CD8-positive, alpha-beta memory T cell (primary cell): ENCODE measurements at places on chromosomes 2 and 18. TPM values are rescaled to one million over a fixed set of nuclear protein-coding genes. Genes with fewer than 3 reads are reported as not detected.

GRCh38 chr2:64063924-64064331 lies 44.7 kb upstream of the VPS54 start:
- no peak for DNase-seq

DNA sequence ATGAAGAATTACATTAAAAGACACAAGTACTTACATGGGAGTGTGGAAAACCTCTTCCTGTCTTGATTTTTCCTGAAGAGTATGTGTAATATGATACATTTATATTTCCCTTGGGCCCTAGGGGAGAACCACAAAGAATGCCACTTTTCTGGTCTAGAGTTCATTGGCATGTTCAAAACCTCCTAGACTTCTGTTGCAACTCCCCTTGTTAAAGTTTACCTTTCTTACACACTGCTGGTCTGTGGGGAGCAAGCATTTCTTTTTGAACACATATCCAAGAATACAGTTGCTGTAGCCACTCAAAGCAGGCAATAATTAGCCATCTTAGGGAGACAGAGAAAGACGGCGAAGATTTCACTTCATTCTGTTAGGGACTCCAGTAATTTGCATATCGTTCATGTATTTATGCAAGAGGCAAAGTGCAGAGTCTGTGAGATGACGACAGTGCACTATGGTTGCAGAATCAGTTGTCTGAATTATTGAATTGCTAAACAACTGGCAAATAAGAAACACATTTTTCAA lies 103.5 kb downstream of the NOL4 start:
- no peak for DNase-seq

The STARD7 gene
- 147 TPM for polyA plus RNA-seq

- DNase-seq: no peak
These were observed 53.3 kb downstream of the TRAPPC12 start for GRCh38 chr2:3432693-3433338.

DNA sequence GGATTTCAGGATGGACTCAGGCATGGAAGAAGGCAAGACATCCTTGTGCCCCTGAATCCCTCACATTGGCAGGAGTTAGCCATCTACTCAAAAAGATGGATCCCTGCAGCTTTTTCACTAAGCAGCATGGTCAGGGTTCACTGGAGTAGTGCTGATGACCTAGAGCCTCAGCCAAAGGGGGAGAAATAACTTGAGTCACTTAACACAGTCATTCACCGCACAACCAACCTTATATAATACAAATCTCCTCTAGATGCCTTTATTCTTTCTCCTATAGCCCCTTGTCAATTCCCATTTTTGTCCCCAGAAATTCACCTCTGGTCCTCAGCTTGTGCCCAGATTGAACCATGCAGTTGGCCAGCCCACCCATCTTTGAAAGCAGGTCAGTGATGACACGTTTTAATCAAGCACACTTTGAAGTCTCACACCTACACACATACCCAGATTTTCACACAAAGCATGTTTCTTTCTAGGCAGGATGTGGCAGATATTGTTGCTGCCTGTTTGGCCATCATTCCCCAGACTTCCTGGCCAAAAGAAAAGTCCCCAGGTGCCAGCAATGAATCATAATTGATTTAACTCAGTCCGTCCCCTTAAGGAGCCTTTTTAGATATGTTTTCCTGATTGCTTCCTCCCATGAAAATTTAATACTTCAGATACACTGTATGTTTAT lies 84.2 kb downstream of the LBH start:
- peak; percentile 51 for DNase-seq

GRCh38 chr18:42758852-42759251 lies 356.6 kb downstream of the RIT2 start:
- DNase-seq: no peak

DNA sequence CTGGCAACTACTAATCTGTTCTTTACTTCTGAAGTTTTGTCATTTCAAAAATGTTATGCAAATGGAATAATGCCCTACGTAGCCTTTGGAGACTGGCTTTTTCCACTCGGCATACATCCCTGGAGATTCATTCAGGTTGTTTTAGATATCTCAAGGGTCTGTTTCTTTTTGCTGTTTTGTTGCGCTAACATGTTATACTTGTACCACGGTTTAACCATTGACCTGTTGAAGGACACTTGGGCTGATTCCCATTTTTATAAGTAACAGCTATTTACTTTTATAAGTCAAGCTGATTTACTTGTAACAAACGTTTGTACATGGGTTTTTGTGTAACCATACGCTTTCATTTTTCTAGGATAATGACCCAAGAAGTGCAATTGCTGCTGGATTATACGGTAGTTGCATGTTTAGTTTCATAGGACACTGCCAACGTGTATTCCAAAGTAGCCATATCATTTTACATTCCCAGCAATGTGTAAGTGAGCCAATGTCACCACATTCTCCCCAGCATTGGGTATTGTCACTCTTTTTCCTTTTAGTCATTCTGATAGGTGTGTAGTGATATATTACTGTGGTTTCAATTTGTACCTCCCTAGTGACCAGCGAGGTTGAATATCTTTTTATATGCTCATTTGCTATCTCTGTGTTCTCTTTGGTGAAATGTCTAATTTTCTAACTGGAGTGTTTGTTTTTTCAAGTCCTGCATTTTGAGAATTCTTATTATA lies 36.5 kb upstream of the STAT4 start:
- no peak for DNase-seq

The GPBAR1 gene
- polyA plus RNA-seq: not detected

DNA sequence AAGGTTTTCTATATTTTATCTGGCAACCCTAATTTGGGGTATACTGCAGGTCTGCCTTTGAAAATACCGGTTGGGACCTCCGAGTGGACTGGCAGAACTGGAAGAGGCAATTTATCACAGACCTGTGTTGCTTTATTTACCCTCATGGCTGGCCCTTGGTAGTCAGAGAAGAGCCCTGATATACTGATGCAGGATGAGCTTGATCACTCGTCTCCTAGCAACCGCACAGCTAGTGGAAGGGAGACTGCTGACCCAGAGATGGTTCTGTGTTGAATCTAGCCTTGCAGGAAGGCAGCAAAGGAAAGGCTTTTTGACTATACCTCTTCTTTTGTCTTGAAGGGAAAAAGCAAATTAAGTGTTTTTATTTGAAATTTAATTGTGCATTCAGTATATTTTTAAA lies 154.7 kb downstream of the EML6 start:
- DNase-seq: no peak

DNA sequence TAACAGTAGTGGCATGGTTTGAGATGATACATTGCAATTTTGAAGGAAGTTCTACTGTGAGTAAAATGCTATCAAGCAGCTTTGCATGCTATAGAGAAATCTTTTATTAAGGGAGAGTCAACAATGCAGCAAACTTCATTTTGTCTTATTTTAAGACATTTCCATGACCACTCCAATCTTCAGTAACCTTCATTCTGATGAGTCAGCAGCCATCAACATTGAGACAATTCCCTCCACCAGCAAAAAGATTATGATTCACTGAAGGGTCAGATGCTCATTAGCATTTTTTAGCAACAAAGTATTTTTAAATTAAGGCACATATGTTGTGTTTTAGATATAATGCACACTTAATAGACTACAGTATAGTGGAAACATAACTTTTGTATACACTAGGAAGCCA lies 235.7 kb downstream of the DSC3 start:
- DNase-seq: no peak

The TRIM54 gene
- not detected for polyA plus RNA-seq

The NTSR2 gene
- polyA plus RNA-seq: not detected

The POTEJ gene
- not detected for polyA plus RNA-seq

The RESP18 gene
- polyA plus RNA-seq: not detected

The PID1 gene
- not detected for polyA plus RNA-seq

DNA sequence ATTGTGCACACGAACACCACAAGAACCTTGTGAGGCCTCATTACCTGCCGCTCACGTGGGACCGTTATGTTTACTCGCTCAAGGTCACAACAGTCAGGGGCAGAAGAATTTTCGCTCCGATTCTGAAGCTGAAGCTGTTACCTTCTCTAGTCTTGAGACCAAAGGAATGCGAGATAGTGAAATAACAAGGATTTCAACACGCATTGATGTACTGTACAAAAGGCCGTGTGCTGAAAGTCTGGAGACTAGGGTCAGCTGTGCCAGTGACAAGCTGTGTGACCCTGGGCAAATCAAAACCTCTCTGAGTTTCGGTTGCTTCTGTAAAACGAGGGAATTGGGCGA lies 583 bp downstream of the NEMP2 start:
- DNase-seq: peak; percentile 29

- no peak for DNase-seq
These were observed 859.3 kb upstream of the KLHL29 start for GRCh38 chr2:22525681-22526080.

The STPG4 gene
- polyA plus RNA-seq: not detected

- DNase-seq: no peak
These were observed 3.4 kb upstream of the EVA1A start for GRCh38 chr2:75564026-75564688.

DNA sequence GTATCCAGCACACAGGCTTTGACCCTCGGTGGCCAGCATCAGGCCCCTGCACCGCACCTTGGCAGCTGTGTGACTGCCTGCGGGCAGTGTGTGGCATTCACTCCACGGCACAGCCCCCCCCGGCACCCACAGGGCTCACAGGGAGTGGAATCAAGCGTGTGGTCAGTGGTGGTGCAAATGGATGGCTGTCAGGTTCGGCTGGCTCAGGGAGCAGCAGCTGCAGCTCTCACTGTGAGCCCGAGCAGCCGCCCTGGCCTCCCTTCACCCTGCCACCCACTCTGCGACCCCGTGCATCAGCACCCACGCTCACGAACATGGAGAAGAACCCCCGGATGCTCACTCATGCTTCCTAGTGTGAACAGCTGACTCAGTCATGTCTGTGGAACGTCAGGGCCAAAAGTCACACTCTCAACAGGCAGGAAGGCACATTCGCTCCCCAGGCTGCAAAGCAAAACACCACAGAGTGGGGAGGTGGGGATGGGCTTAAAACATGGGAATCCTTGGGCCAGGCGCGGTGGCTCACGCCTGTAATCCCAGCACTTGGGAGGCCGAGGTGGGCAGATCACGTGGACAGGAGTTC lies 41.5 kb upstream of the GPC1 start:
- DNase-seq: no peak

- DNase-seq: no peak
These were observed 518.6 kb upstream of the MYT1L start for GRCh38 chr2:2849464-2850217.

- DNase-seq: no peak
These were observed 10.6 kb downstream of the IL1F10 start for GRCh38 chr2:113078350-113078839.

The FABP1 gene
- not detected for polyA plus RNA-seq

The PRR30 gene
- not detected for polyA plus RNA-seq

The GORASP2 gene
- polyA plus RNA-seq: 101 TPM
